ENCODE measurements at places on chromosomes 12 and 14. TPM values are rescaled to one million over a fixed set of nuclear protein-coding genes. Genes with fewer than 3 reads are reported as not detected.

GPR84 gene
- 0.41 TPM for total RNA-seq

C12orf50 gene
- not detected for total RNA-seq

SCN8A gene
- total RNA-seq: 5.0 TPM

WSCD2 gene
- total RNA-seq: not detected

DNA sequence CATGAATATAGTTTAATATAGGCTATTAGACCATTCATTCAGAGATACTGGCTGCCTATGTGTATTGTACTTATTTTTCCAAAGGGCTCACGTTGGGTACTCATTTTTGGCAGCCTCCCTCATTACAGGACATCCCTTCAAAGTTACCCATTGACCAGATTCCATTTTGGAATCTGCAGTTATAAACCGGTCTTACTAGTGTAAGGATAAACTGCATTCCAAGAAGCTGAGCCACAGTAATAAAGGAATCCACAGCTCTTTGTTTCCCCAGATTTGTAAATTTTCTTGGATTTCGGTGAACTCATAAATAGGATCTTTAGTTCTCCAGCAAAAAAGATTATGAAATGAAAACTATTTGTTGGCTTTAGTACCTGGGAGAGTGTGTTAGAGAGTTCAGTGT, 18.9 kb upstream of the CFL2 start:
- no peak for DNase-seq

- DNase-seq: no peak
Observed at GRCh38 chr12:107478881-107479280, 206.7 kb upstream of the PWP1 start.

GRCh38 chr12:91577586-91578539, 395.2 kb upstream of the DCN start:
- no peak for DNase-seq

DNA sequence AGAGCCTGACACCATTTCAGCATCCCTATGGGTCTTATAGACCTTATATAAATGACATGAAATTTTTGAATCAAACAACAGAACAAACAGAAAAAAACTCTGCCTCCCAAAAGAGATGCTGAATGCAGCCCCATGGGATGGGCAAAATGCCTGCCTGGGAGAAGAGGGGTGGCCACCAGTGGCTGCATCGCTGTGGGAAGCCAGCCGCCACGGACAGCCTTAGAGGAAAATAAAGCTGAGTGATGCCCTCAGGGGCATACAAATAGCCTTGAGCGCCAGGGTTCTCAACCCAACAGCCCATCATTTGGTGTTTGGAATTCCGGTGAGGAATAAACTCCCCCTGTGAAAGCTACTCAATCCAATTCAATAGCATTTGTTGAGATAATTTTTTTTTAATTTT, 22.9 kb downstream of the SYNE3 start:
- DNase-seq: no peak

DNA sequence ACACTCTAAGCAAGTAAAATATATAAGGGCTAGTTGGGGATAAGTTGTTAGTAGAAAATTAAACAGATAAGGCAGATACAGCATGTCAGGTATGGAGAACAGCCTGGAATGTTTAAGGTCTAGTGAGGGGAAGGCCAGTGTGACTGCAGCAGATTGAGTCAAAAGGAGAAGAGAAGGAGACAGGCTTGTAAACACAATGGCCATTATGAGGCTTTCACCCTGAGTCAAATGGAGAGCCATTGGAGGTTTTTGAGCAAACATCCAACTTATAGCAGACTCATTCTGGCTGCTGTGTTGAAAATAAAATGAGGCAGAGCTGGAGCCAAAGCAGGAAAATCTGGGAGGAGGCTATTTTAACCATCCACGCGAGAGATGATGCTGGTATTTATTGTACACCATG, 142.0 kb downstream of the DUSP6 start:
- DNase-seq: no peak

- DNase-seq: no peak
Observed at GRCh38 chr14:81206115-81206514, 14.6 kb downstream of the GTF2A1 start.

DNA sequence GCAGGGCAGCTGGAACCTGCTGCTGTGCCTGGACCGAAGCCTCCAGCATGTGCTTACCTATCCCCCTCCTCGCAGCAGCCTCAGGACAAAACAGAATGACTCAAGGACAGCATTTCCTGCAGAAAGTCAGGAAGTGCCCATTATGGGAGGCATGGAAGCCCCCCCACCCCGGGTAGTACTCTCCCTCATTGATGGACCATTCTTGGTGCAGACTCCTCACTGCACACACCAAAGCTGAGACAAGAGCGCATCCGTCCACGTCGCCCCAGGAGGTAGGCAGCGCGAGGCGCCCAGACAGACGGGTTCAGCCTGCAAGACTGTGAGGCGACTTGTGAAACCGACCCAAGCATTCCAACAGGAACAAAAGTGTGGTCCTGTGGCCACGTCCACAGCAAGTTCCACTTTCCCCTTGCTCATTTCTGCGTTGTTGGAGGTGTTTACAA, 243.9 kb upstream of the ATXN7L3B start:
- DNase-seq: no peak

Measured in endothelial cell (in vitro differentiated cells).